ENCODE measurements at places on chromosomes 1 and 21.

GRCh38 chr1:229507502-229507901 is 639 bp downstream of the NUP133 start:
- no peak for DNase-seq

GRCh38 chr1:34113362-34113761 is 51.7 kb downstream of the CSMD2 start:
- no peak for DNase-seq

- no peak for DNase-seq
These were observed 8.2 kb upstream of the RNF223 start for GRCh38 chr1:1082239-1082775.

- DNase-seq = no peak
These were observed 390.6 kb downstream of the PTPRC start for GRCh38 chr1:199029401-199029800.

GRCh38 chr1:11518791-11519628 is 40.1 kb downstream of the DISP3 start:
- no peak for DNase-seq

DNA sequence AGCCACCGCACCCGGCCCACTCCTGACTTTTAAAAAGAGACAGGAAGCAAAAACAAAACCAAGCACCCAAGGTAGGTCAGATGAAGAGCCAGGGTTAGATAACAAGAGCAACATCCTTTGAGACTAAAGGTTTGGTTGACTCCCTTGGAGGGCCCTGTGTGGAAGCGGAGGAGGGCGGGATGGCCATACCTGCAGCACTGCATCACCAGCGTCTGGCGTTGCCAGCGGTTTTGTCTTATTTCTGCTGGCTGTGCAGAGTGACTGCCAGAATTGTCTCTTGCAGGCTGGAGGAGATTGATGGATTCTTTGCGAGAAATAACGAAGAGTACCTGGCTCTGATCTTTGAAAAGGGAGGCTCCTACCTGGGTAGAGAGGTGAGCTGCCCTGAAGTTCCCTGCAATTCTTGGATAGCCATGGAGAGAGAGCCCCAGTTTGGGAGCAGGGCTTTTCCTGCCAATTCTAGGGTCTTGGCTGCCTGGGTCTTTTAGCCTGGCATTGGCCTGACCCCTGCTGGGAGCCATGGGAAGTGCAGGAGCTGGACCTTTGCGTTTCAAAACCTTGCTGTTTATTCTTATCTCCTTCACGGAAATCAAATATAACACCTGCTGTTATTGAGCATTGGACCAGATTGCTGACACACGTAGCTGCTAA is 24.0 kb downstream of the QSOX1 start:
- no peak for DNase-seq

DNA sequence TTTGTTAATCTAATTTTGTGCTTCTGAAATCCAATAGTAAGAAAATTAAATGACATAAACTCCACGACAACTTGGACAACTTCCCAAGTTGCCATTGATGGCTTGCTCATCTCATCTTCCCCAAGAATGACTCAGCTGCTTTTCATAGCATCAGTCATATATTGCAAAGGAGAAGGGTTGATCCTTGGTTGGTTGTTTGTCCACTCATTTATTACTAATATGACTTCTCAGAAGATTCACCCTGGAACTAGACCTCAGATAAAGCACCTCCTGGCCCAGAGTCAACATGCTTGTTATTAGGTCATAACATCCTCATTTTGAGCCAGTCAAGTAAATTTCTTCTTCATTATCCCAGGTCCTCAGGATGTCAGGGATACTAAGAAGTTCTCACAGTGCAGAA is 2.3 kb upstream of the LCE3D start:
- no peak for DNase-seq

GRCh38 chr1:202215472-202216130 is 22.0 kb downstream of the LGR6 start:
- DNase-seq = no peak

DNA sequence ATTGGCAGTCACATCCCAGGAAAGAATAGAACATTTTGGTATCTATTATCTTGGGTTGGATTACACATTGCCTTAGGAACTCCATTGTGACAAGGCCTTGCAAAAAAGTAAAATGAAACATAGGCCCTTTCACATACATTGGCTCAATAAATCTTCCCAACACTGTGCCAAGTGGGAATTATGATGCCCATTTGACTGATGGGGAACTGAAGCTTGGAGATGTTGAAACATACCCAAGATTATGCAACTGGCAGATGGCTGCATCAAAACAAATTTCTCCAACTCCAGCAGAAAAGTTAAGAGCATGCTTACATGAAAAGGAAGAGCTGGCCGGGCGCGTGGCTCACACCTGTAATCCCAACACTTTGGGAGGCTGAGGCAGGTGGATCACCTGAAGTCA is 26.9 kb downstream of the PLEKHO1 start:
- DNase-seq = no peak

DNA sequence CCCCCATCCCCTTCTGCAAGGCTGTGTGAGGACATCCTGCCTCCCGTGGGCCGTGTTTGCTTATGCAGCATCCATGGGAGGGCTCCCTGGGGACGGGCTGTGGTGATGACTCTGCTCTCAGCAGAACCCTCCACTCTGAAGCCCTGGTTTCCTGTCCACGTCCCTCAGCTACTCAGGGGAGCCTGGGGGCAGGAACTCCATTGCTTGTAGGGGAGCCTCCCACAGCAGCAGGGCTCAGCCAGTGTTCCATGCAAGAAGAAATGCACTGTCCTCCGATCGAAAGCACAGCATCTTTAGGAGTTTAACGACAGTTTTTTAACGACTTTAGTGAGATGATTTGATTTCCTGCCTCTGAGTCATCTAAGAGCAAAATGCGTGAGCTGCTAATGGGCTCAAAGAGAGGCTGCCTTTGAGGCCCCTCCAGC is 8.3 kb upstream of the KCNAB2 start:
- DNase-seq = no peak

- no peak for DNase-seq
These were observed 5.7 kb downstream of the PIGR start for GRCh38 chr1:206940588-206940936.

DNA sequence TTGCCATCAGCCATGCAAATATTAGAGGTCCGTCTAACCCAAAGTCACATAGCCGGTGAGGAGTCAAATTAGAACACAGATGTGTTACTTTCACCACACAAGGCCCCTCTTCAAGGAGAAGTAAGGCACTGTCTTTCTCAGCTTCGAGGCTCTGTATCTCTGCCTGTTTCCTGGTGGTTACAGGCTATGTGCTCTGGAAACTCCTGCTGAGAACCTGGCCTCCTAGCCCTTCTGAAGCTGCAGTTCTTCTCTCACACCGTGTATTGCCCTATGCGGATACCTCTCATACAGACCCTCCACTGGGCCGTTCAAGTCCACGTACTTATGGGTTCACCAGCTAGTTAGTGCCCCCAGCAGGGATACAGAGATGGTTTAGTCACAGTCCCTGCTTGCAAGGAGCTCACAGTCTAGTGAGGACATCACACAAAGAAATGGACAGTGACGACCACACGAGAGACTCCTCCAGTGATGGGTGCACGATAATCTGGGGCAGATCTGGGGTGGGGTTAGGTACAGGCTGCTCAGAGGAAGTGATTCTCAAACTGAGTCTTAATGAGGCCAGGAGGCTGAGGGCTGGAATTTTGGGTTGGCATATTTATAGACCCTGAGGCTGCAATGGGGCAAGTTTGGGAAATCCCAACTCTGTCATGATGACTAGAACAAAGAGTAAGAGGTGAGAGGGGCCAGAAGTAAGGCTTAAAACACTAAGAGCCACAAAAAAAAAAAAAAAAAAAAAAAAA is 22.8 kb upstream of the ELOA start:
- no peak for DNase-seq

DNA sequence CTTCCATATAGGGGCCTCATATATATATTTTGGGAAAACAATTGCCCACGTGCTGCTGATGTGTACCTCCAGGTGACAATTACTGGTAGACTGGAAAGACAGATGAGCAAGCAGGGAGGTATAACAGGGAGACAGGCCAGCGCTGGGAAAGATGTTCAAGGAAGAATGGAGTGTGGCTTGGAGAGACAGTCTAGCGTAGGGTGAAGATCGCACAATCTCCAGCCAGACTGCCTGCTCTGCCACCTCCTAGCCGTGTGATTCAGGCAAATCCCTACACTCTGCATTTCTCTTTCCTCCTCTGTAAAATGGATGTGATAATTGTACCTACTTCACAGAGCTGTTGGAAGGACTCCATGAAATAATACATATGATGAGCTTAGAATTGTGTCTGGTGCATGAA is 66.1 kb downstream of the TMCO4 start:
- no peak for DNase-seq

- DNase-seq = no peak
These were observed 32.2 kb downstream of the PADI6 start for GRCh38 chr1:17404034-17404684.

GRCh38 chr1:2860476-2861142 is 59.1 kb upstream of the TTC34 start:
- no peak for DNase-seq

DNA sequence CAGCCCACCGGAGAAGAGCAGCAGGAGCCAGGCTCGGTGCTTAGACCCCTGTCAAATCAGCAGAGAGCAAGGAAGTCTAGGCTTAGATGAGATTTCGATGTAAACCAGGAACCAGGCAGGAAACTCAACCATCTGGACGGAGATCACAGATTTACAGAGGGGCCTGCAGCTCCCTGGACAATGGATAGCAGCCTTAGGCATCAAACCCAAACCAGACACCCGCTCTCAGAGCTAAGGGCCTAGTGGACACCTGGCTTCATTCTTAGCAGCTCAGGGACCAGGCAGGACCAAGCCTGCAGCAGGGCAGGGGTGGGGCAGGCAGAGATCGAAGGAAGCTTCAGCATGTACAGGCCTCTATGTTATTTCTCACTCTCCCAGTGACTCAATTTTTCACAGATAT is 127.8 kb upstream of the FMN2 start:
- DNase-seq = no peak

DNA sequence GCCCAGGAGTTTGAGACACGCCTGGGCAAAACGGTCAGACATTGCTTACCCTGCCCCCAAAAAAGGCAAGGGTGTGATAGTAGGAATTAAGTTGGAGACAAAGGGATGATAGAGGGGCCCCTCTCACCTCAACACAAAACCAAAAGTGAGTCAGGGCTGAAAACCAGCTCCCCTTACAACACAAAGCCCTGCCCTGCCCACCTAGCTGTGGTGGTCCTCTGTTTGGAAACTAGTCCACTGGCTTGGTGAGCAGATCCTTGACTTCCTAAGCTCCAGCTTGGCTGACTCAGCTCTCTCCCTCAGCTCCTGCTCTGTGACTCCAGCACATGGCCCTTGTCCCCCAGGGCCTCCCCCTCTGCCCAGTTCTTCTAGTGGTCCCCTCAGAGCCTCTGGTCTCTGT is 603.8 kb downstream of the PTPRC start:
- DNase-seq = no peak

GRCh38 chr1:69613414-69613813 is 45.7 kb downstream of the LRRC7 start:
- DNase-seq = no peak

GRCh38 chr1:89767618-89768017 is 53.2 kb upstream of the LRRC8D start:
- DNase-seq = no peak

GRCh38 chr1:24966724-24967346 is 36.8 kb upstream of the RUNX3 start:
- no peak for DNase-seq

GRCh38 chr1:23341931-23342692 is 2.0 kb downstream of the HNRNPR start:
- no peak for DNase-seq

GRCh38 chr1:203537806-203538464 is 44.0 kb downstream of the OPTC start:
- no peak for DNase-seq

GRCh38 chr1:23484253-23485001 is 448 bp upstream of the ASAP3 start:
- peak; percentile 31 for DNase-seq

- DNase-seq = no peak
These were observed 4.4 kb downstream of the HPCA start for GRCh38 chr1:32890516-32891240.

GRCh38 chr1:233719655-233720341 is 105.9 kb downstream of the KCNK1 start:
- DNase-seq = no peak

- no peak for DNase-seq
These were observed 22.7 kb downstream of the NDUFS5 start for GRCh38 chr1:39048745-39049370.

DNA sequence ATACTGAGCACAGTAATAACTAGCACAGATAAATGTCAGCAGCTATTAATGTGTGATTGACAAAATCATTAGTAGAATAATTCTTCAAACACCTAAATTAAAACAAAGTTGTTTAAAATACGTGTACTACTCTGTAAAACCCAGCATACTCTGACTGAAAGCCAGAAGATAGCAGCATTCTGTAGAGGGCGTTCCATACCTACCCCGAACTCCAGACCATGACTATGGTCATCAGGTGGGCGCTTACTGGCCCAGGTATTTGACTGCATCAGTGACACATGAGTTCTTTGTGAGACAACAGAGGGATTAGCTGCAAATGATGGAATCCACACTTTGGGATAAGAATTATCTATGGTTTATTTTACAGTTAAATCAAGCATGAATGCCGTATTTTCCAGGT is 139.7 kb upstream of the POGK start:
- DNase-seq = no peak

GRCh38 chr1:201639391-201639790 is 100.5 kb downstream of the NAV1 start:
- no peak for DNase-seq

DNA sequence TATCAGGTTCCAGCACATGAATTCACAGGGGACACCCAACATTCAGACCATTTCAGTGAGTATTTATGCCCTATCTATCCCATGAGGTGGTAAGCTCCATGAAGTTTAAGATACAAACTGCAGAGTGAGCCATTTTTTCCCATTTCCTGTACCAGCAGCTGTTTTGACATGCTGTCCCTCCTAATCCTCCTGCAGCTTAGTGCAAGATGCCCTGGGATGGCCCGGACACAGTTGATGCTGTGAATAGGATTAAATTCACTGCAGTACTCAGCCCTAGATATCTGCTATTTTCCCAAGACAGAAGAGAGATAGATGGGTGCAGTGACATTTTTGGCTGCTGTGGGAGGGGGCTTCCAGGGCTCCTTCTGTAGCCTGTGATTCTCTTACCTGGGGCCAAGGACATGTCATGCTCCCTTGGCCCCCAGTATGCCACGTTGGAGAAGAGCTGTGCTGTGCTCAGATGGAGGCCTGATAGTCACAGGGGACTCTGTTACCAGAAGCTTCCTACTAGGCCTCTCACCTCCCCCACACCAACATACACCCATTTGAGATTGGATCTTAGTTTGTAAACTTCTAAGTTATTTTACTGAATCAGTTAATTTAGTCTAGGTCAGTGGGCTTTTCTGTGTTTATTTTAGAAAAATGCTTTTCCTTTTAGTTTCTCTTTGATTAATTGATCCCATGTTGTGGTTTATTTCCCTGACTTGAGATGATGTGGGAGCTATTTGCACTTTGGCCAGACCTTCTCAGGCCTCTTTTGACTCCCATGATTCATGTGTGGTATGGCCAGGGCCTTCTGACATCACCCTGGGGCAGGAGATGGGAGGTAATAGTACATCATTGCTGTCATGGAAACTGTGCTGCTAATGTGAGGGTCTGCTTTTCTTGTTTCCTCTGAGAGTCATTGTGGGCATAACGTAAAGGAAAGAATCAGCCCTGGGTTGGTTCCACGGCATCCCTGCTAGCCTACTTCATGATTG is 92.6 kb downstream of the ST3GAL3 start:
- DNase-seq = no peak

- DNase-seq = no peak
These were observed 1629.3 kb downstream of the MRPL39 start for GRCh38 chr21:23977971-23978370.

GRCh38 chr1:59223198-59223597 is 73.7 kb upstream of the FGGY start:
- DNase-seq = no peak
